ENCODE measurements at places on chromosomes 2 and 18.

GRCh38 chr2:127576433-127577207 is 41.1 kb downstream of the MYO7B start:
- DNase-seq = no peak

DNA sequence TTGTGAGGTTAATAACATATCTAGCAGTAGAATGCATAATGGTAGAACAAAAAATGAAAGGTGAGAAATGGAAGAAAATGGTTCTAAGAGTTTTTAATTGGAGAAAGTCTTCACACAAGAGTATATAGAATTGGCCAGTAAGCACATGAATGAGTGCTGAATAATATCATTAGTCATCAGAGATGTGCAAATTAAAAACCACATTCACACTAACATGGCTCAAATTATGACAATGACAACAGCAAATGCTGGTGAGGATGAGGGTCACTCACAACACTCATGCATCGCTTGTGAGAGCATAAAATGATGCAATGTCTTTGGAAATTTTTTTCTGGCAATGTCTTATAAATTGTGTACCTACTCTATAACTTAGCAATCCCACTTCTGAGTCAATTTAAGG is 1355.4 kb upstream of the ACVR2A start:
- no peak for DNase-seq

DNA sequence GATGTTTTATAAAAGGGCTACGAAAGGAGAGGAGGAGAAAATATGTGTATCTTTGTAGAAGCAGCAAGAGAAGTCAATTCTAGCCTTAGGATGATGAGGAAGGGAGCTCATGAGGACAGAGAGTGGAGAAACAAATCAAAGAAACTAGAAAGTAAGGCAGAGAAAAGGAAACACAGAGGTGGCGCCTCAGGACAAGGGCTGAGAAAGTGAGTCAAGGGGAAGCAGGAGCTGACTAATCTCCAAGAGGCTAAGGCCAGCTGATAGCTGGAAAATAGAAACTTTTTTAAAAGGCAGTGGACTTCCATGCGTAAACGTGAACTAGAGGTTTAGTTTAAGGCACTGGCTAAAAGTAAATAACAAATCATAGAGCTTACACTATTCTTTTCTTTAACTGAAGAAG is 173.3 kb downstream of the ANKRD44 start:
- no peak for DNase-seq

GRCh38 chr2:189393440-189394111 is 47.7 kb upstream of the WDR75 start:
- no peak for DNase-seq

DNA sequence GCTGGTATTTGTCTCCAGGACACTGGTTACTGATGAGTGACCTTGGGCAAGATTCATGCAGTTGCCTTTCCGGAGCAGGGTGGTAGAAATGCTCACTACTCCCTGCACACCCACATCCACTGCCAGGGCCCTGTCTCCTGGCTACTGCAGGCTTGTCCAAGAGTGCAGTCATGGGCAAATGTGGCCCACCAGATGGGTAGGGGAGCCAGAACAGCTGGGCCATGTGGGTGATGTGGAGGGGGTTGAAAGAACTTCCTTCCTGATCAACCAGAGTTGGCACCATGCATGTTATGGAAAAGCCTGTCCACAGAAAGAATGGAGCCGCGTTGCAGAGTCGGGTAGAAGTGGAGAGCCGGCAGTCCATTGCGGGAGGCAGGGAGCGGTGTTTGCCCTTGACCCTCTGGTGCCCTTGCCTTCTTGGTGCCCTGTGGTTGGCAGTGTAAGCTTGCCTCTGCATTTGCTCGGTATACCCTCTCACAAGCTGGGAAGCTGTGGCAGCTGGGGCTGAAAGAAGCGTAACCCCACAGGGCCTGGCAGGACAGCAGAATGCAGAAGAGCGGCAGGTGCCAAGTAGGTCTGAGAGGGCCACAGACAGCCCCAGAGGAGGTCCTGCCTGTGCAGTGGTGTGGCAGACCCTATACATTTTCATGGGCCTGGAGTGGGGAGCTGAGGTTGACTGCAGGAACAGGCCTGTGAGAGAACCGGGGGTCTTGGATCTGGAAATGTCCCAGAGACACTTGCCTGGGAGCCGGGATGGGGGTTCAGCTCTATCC is 253.2 kb downstream of the TFCP2L1 start:
- no peak for DNase-seq

DNA sequence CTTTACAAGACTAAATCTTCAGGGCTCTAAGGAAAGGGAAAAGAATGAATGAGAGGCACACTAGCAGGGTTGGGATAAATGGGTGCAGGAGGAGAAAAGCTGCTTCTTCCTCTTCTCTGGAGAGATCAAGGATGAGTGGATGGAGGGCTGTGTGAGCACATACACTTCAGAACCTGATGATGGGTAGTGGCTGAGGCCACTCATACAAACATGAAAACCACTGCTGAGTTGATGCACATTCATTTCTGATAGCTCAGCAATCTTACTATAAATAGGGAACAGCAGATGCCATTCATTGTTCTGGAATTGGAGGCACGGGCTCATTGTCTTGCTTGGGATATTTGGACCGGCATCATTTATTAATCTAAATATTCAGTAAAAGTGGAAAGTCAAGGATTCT is 152.4 kb upstream of the KCTD1 start:
- DNase-seq = no peak

- DNase-seq = no peak
Measured at GRCh38 chr2:160141912-160142311, 58.2 kb downstream of the ITGB6 start.

GRCh38 chr2:198036029-198036879 is 231.9 kb downstream of the PLCL1 start:
- no peak for DNase-seq

- no peak for DNase-seq
Measured at GRCh38 chr2:159600752-159601151, 15.6 kb downstream of the BAZ2B start.

GRCh38 chr18:77065221-77065981 is 67.2 kb downstream of the MBP start:
- peak; percentile 76 for DNase-seq

- DNase-seq = no peak
Measured at GRCh38 chr2:241720099-241720498, 14.3 kb upstream of the D2HGDH start.

GRCh38 chr2:28224648-28225472 is 167.8 kb upstream of the FOSL2 start:
- DNase-seq = no peak

GRCh38 chr2:181992776-181993175 is 7.1 kb downstream of the PPP1R1C start:
- no peak for DNase-seq

DNA sequence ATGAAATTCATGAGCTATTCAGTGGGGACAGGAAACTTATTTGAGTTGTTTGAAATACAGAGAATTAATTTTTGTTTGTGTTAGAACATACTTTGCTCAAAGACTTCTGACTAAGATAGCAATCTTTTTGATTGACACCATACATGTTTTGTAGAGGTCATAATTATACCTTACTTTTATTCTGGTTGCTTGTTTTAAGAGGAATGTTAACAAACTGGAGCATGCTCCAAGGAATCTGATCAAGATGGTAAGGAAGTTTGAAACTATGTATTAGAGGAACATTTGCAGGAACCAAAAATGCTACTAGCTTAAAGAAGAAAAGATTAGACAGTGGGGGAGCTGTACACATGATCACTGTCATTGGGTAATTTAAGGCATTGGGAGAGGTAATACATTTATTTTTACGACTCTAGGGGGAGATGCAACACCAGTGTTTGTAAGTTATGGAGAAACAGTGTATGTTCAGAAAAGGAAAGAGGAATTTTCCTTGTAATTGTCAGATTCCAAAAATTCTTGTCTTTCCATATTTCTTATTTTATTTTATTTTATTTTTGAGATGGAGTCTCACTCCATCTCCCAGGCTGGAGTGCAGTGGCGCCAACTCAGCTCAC is 8.0 kb downstream of the AGFG1 start:
- no peak for DNase-seq

DNA sequence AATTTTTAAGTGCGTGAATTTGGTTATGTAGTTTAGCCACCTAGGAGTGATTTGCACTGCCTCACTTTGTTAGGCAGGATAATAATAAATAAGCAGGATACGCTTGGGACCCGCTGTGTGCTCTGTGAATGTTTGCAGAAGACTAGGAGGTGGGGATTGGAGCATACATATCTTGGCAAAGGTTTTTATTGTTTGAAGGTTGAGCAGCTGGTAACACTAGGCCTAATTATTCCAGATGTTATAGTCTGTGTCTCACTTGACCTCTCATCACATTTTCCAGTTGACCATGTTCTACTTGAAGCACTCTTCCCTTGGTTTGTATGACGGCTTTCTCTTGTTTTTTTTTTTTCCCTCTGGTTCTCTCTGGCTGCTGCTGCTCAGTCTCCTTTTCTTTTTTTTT is 42.7 kb downstream of the FHOD3 start:
- DNase-seq = no peak

GRCh38 chr2:228105526-228106250 is 75.8 kb downstream of the SPHKAP start:
- DNase-seq = no peak

GRCh38 chr2:35415282-35415681 is 940.3 kb upstream of the CRIM1 start:
- no peak for DNase-seq

- no peak for DNase-seq
Measured at GRCh38 chr2:1493431-1494126, 80.3 kb downstream of the TPO start.

- DNase-seq = no peak
Measured at GRCh38 chr2:173090276-173090877, 14.7 kb downstream of the MAP3K20 start.

- no peak for DNase-seq
Measured at GRCh38 chr2:197251163-197251562, 59.4 kb downstream of the ANKRD44 start.

- DNase-seq = no peak
Measured at GRCh38 chr18:76592981-76593381, 97.9 kb upstream of the ZNF516 start.

DNA sequence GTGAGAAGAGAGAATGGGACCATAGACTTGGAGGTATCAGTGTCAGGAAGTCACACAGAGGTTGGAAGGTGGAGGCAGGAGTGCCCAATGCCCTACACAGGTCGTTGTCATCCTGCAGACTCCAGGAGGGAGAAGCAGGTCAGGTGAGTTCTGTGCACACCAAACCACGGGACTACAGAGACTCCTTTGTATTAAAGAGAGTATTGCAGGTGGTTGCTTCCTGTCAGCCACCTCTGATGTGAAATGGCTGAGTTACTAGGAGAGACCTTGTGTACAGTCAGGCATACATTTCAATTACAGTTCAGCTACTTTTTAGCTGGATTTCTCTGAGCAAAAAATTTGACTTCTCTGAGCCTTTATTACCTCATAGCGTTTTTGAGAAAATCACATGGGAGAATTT is 51.6 kb downstream of the SPP2 start:
- DNase-seq = peak; percentile 30

GRCh38 chr2:101150306-101151145 is 656 bp downstream of the TBC1D8 start:
- DNase-seq = no peak

GRCh38 chr2:214604861-214605260 is 194.0 kb downstream of the VWC2L start:
- no peak for DNase-seq

DNA sequence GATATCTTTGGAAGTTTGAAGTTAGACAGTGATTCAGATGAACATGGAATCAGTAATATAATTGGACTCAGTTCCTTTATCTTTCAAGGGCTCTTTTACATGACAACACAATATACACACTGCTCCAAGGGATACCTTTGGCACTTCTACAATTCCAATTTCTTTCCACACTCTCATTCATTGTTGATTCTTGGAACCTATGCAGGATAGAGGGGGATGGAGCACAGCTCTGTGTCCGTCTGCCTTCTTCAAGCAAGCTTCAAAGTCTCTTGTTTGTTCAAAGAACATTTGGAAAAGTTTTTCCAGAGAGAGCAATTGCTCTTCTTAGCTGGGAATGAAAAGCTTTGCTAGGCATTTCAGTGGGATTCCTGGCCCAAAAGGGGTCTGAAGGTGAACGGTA is 276.2 kb upstream of the ZEB2 start:
- DNase-seq = no peak

DNA sequence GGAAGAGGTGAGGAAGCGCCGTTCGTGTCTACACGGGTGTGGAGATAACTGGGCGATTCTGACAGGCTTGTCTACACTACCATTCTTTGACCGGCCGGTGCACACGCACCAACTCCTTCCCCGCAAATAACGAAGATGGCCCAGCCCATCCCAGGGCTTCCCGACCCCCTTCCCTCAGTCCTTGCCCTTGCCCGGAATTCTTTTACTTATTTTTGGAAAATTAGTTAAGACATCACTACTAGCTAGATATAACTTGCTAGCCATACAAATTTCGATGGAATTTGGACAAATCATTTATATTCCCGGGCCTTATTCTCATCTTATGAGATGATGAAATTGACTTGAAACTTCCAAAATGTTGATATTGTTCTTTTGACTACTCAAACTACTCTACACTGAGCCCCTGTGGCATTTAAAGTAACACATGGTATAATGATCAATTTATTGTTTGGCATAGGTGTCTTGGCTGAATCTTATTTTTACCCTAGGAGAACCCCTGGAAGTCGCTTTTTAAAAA is 1.3 kb downstream of the ERICH2 start:
- DNase-seq = no peak

GRCh38 chr2:138956116-138956515 is 175.9 kb upstream of the NXPH2 start:
- DNase-seq = no peak

GRCh38 chr18:11951390-11951851 is 29.9 kb upstream of the IMPA2 start:
- no peak for DNase-seq

DNA sequence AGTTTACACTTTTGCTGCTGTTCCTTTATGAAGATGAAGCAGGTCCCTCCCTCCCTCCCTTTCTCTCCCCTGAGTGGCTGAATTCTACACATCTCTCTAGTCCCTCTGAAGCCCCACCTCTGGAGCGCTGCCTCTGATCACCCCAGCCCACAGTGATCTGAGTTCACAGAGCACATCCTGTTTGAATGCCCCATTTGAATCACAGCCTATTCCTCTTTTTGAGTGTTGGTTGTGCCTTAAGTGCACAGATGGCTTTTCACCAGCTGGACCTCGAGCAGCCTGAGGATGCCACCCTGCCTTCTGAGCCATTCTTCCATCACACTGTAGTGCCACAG is 87.1 kb downstream of the ITGB1BP1 start:
- no peak for DNase-seq

- DNase-seq = no peak
Measured at GRCh38 chr2:7010391-7011054, 93.3 kb downstream of the RNF144A start.

- DNase-seq = no peak
Measured at GRCh38 chr2:216308576-216308975, 63.7 kb downstream of the MARCHF4 start.

DNA sequence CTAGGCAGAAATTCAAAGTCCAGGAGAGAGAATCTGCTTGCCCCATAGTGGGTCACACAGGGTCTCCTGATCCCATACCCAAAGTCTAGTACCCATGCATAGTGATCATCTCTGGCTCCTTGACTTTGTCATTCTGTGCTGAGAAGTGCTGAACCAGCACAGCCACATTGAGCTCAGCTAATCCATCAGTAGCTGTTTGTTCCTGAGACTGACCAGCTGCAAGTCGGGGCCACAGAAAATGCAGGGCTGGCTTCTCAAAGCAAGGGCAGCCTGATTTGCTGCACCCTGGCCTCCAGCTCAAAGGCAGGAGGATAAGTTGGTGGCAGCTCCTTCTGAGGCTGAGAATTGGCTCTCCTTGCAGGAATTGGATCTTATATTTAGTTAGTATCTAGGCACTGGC is 72.2 kb downstream of the LYPD1 start:
- no peak for DNase-seq
